ENCODE measurements at places on chromosomes 4 and X.

- no peak for DNase-seq
Measured at GRCh38 chr4:95180531-95181242, 368.1 kb downstream of the UNC5C start.

DNA sequence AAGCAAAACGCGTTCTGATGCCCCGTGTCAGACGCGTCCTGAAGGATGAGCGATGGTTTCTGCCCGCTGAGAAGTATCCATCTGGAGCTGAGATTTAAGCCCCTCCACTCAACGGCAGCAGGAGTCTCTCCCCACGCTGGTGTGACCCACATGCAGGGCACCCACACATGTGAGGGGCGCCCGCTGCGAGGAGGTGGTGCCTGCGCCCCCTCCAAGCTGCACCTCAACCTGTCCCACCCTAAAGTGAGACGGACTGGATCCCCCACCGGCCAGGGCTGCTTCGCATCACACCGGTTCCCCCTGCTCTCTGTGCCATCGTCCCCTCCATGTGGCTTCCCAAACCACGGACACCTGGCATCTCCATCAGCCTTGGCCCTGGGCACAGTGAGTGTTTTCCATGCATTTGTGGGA, 4.5 kb upstream of the PDE6B start:
- DNase-seq = no peak

DNA sequence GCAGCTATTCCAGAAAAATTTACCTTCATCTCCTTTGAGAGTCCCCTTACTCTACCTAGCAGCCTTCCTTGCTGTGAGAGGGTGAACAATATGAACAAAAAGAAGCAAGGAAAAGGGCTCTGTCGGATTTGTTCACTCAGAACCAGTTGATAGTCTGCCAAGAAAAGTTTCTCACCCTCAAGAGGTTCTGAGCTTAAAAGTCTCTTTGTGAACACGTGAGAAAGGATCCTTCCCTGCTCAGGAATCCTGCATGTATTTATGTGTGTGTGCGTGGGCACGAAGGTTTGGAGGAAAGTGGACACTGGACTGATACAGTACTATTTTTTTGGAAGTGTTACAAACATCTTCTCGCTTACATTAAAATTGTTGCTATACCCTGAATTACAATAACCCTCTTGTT, 178.6 kb upstream of the JADE1 start:
- no peak for DNase-seq

- peak; percentile 44 for DNase-seq
Measured at GRCh38 chr4:88526221-88526815, 2.7 kb upstream of the PYURF start.

- no peak for DNase-seq
Measured at GRCh38 chr4:80425124-80426100, 89.9 kb downstream of the CFAP299 start.

- DNase-seq = no peak
Measured at GRCh38 chrX:39360101-39360500, 558.8 kb downstream of the MID1IP1 start.

DNA sequence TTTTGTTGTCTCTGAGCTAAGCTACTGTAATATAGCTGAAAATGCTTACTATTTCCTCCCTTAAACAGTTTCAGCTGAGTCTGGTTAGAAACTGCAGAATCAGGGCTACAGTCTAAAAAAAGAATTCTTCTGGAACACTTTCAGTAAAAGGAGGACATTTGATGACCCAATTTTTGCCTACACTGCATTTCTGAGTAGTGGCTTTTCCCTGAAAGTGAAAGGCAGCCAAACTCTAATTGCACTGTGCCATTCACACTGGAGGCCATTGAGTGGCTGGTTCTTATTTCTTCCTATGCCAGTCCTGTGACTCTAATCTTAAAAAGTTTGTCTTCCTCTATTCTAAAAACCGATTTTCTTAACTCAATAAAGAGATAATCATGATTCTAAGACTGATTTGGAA, 526.0 kb downstream of the CFAP47 start:
- no peak for DNase-seq

DNA sequence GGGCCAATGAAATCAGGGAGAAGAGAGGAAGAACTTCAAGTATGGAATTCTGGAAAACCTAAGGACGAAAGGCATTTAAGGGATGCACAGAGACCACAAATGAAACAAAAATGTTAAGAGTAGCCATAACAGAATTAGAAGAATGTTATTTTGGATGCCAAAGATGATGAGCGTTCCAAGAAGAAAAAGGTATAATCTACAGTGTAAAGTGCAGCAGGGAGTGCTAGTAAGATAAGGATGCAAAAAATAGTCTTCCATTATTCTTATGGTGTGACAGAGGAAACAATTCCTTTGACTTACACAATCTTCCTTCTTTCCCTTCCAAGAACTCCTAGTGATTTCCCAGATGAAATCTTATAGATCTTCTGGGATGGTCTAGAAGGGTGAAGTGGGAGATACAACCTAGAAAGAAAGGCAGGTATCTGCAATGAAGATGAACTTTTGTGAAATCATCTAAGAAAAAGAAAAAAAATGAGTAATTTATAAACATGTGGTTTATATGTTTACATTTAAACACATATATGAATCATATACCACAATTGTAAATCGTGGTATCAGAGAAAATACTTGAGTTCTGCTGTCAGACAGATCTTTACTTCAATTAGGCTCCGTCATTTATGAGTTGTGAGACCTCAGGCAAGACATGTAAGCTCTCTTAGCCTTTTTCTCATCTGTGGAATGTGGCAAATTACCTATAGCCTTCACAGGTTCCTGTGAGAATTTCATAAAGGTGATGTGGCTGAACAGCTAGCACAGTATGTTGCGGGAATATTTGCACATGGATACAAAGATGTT, 8.1 kb downstream of the MORF4L2 start:
- DNase-seq = no peak

All from suppressor macrophage treated with lipopolysaccharide for 1 hour (primary cell).